ENCODE measurements at places on chromosomes 7 and 10.

GRCh38 chr7:68556537-68556936, 1041.7 kb upstream of the AUTS2 start:
- DNase-seq: no peak

GRCh38 chr7:154720016-154720415, 282.9 kb downstream of the PAXIP1 start:
- DNase-seq: no peak

- DNase-seq: no peak
Measured at GRCh38 chr10:129626309-129626708, 159.3 kb downstream of the MGMT start.

DNA sequence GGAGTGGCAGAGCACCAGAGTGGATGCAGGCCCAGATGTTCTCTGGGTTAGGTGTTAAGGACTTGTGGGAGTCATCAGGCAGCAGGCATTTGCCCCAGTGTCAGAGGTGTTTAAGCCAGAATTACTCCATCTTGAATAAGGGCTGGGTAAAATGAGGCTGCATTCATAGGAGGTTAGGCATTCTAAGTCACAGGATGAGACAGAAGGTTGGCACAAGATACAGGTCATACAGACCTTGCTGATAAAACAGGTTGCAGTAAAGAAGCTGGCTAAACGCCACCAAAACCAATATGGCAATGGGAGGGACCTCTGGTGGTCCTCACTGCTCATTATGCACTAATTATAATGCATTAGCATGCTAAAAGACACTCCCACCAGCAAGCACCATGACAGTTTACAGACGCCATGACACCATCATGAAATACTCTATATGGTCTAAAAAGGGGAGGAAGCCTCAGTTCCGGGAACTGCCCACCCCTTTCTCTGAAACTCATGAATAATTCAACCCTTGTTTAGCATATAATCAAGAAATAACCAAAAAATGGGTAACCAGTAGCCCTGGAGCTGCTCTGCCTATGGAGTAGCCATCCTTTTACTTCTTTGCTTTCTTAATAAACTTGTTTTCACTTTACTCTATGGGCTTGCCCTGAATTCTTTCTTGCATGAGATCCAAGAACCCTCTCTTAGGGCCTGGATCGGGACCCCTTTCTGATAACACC, 882 bp upstream of the LRRC61 start:
- no peak for DNase-seq

GRCh38 chr10:70518695-70519094, 40.1 kb downstream of the PALD1 start:
- DNase-seq: no peak

GRCh38 chr7:21361413-21362125, 66.3 kb upstream of the SP4 start:
- no peak for DNase-seq

All from brain pericyte (primary cell).